ENCODE measurements at places on chromosomes 3 and 15.
A peak's percentile ranks its signal among the peaks of the same experiment; 100 is the strongest.

DNA sequence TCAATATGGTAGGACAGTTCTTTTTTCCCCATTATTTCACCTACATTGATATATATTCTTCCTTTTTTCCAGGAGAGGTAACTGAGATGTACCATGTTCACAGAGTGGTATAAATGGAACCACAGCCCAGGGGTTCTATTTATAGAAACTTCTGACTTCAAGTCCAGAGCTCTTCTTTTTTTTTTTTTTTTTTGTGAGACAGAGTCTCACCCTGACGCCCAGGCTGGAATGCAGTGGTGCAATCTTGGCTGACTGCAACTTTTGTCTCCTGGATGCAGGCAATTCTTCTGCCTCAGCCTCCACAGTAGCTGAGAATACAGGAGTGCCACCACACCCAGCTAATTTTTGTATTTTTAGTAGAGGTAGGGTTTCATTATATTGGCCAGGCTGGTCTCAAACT is 267.1 kb upstream of the TPRG1 start:
- DNase-seq, result no peak

GRCh38 chr15:53709821-53710220 is 49.6 kb downstream of the WDR72 start:
- no peak for DNase-seq

DNA sequence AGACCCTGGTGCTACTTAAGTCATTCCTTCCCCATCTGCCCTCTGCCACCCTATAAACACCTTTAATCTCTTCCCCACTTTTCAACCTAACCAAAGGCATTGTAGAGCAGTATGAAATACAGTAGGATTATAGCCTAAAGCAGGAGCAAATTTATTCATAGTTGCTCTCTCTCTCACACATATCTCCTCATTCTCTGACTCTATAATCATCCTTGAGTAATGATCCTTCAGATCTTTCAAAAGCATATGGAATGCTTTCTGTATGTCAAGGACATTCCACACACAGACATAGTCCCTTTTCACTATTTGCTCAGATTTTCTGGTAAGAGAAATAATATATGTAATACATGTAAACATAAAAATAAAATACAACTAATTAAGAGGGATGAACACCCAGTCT is 54.1 kb downstream of the TRPC1 start:
- DNase-seq, result no peak

DNA sequence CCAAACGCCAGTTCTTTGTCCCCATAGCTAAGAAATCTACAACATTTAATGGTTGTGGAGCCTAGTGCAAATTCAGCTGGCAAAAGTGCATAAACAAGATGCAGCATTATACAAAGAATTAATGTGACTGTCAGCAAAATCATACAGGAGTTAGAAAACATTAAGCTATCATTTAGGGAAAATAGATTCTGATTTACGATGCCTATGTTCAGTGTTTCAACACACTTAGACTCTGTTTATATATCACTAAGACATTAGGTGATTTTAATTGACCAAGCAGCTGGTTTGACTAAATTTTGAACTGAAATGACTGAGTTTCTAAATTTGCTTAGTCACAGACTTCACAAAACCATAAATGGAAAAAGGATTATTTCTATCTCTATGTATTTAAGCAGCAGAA is 1076.8 kb downstream of the TBL1XR1 start:
- DNase-seq, result no peak

GRCh38 chr3:119636249-119636648 is 24.1 kb downstream of the POPDC2 start:
- DNase-seq, result peak; percentile 77

GRCh38 chr3:23479615-23480328 is 276.6 kb downstream of the UBE2E2 start:
- no peak for DNase-seq

DNA sequence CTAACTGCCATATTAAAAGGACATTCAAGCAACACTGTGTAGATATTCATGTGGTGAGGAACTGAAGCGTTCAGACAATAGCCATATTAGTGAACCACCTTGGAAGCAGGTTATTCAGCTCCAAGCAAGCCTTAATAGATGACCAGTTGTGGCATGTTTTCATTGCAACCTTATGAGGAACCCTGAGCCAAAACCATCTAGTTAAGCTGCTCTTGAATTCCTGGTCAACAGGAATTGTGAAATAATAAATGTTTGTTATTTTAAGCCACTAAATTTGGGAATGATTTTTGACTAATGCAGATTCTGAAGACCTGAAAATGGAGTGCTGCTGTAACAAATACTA is 73.0 kb downstream of the SPRED1 start:
- DNase-seq, result no peak

DNA sequence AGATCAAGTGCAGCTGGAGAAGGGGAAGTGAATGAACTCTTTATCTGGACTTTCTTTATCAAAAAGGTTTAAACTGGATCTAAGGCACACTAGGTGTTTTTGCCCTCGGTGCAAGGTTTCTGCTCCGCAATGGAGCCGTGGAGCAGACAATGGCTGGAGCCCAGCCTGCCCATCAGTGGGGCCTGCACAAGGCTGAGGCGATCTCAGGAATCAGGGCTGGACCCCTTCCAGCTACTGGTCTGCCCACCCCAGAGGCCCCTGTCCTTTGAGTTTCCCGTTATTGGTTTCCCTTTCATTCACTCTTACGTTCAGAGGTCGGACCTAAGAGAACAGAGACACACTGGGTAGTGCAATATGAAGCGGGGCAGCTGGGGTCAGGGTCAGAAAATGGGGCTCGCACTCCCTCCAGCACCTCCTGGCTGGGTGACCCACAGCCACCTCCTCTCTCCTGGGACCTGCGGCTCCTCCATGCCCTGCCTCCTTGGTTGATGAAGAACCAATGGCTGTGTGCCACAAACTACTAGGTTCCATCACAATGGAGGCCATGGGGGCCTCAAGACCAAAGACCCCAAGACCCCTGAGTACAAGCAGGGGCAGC is 164.6 kb downstream of the CHSY1 start:
- no peak for DNase-seq

DNA sequence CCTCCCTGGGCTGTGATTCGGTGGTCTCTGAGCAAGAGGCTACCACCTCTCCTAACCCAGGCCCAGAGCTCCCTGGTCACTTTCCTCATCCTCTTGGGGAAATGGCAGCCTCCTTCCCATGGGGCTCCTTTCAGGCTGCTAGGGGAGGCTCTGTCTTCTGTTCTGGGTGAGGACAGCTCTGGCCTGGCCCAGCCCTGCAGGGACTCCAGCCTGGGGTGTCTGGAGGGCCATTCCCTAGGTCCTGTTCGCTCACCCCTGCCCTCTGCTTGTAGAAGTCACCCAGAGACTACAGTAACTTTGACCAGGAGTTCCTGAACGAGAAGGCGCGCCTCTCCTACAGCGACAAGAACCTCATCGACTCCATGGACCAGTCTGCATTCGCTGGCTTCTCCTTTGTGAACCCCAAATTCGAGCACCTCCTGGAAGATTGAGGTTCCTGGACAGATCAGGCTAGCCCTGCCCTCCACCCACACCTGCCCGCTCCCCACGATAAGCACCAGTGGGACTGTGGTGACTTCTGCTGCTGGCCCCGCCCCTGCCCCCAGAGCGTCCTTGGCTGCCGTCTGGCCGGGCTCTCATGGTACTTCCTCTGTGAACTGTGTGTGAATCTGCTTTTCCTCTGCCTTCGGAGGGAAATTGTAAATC is 30.9 kb downstream of the PRKCD start:
- DNase-seq, result no peak

GRCh38 chr15:37015035-37015434 is 85.3 kb downstream of the MEIS2 start:
- no peak for DNase-seq

DNA sequence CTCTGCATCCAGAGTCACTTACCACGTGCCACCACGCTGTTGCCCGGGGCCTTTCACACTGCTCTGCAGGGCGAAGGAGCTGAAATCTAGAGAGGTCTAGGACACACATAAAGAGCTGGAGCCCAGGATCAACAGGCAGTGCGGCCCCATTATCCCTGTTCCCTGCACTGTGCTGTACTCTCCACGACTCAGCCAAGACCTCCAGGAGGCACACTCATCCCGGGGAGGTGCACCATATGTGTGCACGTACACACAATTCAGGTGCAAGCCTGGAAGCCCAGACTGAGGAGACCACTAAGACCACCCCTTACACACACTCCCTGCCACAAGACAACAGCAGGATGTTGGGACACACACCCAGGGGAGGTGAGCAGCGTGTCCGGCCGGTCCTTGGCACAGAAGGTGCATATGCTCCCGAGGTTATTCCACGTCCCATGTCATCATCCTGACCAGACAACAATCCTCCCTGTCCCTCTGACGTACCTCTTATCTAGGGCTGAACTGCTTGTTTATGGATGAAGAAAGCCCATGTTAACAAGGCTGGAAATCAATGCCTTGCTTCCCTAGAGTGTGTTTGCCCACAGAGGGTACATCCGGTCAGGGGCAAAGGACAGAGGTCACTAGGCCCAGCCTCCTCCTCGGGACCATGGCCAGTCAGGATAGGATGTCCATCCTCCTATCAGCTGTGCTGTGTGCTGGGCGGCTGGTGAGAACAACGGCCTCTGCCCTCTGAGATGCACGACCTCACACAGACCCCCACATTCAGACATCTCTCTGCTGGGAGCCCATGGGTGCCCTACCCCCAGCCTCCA is 16.1 kb downstream of the KLF15 start:
- no peak for DNase-seq

- no peak for DNase-seq
Observed at GRCh38 chr3:142947352-142947751, 16.1 kb downstream of the PAQR9 start.

DNA sequence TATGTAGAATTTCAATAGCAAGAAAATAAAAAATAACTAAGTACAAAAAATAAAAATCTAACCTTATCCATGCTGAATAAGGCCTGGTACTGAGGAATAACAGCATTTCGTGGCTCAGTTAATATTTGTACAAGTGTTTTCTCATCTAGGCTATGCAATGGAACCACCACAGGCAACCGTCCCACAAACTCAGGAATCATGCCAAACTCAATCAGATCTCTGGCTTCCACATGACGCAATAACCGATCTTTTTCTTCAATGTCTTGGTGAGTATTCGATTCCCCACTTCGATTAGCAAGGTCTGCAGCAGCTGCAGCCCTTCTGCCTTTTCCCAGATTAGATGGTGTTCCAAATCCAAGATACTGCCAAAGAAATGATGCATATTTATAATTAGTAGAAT is 21.1 kb upstream of the PDCD7 start:
- DNase-seq, result no peak

- DNase-seq, result no peak
Observed at GRCh38 chr15:75460646-75461045, 9.2 kb upstream of the SIN3A start.

GRCh38 chr3:123518892-123519485 is 65.9 kb downstream of the HACD2 start:
- no peak for DNase-seq

DNA sequence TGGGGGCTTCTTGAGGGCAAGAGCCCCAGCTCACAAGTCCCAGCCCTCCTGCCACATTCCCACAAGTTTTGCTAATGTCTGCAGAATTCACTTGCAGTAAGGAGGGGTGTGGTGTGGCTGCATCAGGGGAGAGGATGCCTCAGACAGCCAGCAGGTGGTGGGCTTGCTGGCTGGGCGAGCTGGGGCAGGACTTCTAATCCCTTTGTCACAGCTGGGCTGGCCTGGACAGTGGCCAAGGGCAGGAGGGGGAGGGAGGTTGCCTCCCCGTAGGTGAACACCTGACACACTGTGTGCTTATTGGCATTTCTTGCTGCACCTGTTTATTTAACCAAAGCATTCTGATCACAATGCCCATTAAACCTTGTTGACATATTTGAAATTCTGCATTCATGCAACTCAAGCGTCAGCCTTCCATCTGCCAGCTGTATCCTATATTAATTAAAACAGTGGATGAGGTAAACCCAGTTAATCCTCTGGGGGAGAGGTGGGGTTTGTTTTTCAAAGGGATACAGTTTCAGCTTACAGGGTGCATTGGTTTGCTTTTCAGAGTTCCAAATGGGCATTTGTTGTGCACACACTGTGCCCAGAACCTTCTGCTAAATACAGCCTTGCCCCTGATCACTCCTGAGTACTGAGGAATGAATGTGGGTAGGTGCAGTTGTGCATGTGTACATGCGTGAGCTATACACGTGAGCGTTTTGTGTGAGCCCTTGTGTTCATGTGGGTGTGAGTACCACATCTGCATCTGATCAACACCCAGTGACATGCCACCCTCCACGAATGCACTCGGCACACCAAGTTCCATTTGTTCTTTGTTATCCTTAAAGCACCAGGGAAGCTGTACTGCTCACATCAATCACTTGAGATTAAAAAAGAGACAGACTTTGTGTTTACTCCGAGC is 268.7 kb downstream of the XXYLT1 start:
- DNase-seq, result peak; percentile 92

GRCh38 chr3:108122276-108122675 is 31.4 kb upstream of the CD47 start:
- no peak for DNase-seq

- DNase-seq, result peak; percentile 0
Observed at GRCh38 chr3:41418961-41419691, 219.8 kb downstream of the CTNNB1 start.

DNA sequence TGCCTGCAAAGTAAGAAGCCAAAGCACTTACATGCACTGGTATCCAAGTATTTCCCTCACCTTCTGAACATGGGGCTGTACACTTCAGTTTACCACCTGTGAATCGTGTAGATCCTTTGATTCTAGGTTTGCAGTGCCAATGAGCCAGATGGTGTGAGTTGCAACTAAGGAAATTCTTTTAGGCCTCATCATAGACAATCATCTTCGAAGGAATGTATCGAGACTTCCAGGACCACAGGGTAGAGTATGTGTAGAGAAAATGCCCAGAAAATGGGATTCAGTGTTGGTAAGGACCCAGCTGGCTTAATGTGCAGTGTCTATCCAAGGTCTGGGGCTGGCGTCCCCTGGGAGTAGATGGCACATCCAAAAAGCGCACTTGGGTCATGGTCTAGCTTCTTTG is 323.2 kb upstream of the TPM1 start:
- no peak for DNase-seq

- DNase-seq, result no peak
Observed at GRCh38 chr15:29470794-29471193, 201.2 kb upstream of the NSMCE3 start.

- DNase-seq, result no peak
Observed at GRCh38 chr3:141949972-141950371, 73.5 kb downstream of the ATP1B3 start.

DNA sequence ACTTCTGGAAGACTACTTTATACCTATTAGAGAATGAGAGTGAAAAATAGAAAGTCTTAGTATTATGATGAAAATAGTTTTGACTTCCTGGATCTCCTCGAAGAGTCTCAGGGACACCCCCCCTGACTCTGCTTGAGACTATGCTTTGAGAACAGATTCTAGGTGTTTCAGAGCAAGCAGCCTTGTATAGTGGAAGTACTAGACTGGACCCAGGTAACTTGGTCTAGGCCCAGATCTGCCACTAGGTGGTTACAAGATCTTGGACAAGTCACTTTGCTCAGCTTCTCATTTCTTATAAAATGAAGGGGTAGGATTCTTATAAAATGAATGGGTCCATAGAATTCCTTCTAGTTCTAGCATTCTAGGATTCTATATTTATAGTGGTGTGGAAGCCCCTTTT is 9.1 kb downstream of the ABHD5 start:
- peak; percentile 65 for DNase-seq

- DNase-seq, result peak; percentile 24
Observed at GRCh38 chr3:102060814-102061213, 211.5 kb downstream of the NFKBIZ start.

GRCh38 chr3:149634573-149634972 is 23.3 kb downstream of the WWTR1 start:
- DNase-seq, result no peak

GRCh38 chr15:75725006-75725718 is 12.5 kb upstream of the CSPG4 start:
- DNase-seq, result no peak

- peak; percentile 83 for DNase-seq
Observed at GRCh38 chr3:82133070-82133606, 371.7 kb upstream of the GBE1 start.

GRCh38 chr3:53616321-53616720 is 121.9 kb downstream of the CACNA1D start:
- DNase-seq, result no peak

All from dermis blood vessel endothelial cell (primary cell).